ENCODE measurements at places on chromosomes 3 and 15.

DNA sequence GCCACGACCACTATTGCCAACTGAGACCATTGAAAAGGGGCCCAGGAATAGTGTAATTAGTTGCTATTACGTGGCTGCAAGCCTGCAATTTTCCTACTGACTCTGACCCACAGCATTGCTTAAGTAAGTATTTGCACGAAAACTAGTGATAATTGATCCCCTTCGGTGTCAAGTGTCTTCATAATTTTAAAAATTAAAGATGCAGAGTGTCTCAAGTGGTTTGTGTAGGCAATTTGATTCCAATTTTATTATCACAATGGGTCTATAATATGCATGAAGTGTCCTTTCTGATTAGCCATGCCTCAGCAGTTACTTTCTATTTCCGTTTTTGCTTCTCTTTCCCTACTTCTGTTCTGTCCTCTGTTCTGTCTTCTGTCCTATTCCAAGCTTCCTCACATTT, 259.2 kb downstream of the C3orf38 start:
- no peak for DNase-seq

DNA sequence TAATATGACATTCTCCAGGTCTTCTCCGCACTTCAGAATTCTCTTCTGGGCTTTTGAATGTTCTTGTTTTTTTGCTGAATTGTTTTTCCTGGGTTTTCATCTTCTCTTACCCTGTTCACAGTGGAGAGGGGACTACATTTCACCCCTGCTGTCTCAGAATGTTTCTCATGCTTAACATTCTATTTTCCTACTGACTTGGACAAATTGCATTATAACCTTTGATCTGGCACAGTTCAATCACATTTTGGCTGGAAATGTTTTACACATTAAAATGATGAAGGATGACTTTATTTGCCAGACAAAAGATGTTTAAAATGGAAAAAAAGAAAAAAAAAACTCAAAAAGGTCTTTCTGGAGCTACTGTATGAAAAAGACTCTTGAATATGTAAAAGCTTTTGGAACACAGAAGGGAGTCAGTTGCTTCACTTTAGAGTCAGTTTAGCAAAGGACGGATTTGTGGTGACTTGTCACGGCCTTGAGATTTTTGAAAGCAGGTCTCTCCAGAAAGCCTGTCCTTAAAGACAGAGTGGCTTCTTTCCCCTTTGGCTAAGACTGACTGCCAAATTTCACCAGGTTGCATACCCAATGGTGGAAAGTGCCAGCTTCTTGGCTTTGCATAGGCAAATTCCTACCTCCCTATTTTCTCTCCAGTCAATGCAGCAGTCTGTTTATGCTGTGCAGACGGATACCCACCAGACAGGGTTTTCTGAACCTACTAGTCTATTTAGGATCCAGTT, 401.0 kb upstream of the TBL1XR1 start:
- DNase-seq: no peak

DNA sequence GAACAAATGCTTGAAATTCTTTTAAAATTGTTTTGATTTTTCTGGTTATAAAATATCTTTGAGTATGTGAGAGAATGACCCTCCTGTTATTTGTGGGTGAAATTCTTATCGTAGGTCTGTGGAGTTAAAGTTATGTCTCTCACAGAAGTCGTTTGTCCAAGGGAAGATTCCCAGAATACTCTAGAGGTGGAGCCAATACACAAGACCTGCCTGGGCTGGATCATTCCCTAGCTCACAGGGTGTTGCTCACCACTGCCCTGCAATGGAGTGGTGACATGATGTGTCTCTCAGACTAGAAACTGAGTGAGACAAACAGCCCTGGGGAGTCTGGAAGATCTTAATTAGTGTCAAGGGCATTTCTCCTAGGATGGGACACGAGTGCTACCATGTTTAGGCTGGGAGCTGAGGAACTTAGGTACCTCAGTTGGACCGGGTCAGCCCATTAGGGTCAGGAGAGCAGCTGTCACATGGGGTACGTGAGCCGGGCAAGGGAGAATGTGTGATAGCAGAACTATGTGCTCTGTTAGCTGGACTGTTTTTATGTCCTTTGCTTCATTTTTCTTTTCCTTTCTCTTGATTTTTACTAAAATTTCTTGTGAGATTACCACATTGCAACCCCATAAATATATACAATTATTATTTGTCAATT, 53.6 kb upstream of the MYO5C start:
- no peak for DNase-seq

- no peak for DNase-seq
These were observed 1076.1 kb downstream of the AGBL1 start for GRCh38 chr15:87155771-87156170.

DNA sequence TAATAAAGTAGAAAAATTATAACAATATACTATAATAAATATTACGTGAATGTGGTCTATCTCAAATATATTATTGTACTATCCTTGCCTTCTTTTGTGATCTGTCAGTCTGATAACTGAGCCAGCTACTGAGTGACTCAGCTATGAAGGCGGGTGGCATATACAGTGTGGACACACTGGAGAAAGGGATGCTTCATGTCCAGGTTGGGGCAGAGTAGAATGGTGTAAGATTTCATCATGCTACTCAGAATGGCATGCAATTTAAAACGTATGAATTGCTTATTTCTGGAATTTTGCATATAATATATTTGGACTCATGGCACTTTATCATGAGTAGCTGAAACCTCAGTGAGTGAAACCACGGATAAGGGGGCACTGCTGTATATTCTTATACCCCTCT, 172.9 kb upstream of the TBC1D5 start:
- DNase-seq: no peak

- DNase-seq: peak; percentile 8
These were observed 70.5 kb upstream of the KLHL25 start for GRCh38 chr15:85865070-85865684.

DNA sequence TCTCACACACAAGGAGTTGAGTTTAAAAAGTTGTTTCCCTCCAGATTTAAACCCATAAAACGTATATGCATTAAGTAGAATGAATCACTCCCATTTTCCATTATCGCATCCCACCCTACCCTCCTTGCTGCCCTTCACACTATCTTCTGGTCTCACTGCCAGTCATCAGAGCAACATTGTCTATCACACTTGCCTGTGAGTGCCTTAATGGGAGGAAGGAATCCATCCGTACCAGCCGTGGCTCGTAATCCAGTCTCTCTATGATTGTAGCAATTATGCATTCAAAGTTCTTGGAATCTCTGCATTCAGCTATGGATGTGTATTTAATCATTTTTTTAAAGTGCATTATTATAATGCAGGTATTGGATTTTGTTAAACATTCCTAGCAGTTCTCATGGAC, 1.9 kb downstream of the TMEM266 start:
- DNase-seq: no peak

DNA sequence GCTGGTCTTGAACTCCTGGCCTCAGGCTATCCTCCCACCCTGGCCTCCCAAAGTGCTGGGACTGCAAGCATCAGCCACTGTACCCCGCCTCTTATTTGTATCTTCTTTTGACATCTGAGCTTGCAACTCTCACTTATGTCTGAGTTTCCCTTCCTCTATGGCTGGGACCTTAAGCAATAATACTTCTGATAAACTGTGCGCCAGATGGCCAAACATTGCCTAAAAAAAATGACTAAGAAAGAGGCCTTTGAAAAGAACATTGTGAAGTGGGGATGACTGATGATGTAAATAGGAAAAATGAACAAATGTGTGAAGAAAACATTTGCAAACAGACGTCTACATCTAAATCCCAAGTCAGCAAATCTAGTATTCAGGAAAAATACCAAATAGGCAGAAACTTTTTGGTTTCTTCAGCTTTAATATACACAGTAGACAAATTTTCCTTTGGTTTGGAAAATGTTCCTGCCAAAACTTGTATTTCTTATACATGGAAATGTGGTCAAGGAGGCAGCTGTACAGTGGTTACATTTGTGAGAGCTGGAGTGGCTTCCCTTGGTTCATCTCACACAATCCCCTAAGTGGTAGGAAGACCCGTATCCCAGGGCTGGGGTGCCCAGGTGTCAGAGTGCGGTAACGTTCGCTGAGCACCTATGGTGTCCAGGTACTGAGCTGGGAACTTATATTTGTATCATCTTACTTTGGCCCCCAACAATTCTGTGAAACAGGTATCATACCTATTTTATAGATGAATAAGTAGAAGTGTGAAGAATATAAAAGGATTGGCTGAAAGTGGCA, 11.6 kb upstream of the TFRC start:
- no peak for DNase-seq

All from hypothalamus (tissue), 51 donors.